ENCODE measurements at places on chromosomes 12 and 14.

GRCh38 chr12:106585105-106585520 lies 2.3 kb downstream of the RFX4 start:
- no peak for DNase-seq

DNA sequence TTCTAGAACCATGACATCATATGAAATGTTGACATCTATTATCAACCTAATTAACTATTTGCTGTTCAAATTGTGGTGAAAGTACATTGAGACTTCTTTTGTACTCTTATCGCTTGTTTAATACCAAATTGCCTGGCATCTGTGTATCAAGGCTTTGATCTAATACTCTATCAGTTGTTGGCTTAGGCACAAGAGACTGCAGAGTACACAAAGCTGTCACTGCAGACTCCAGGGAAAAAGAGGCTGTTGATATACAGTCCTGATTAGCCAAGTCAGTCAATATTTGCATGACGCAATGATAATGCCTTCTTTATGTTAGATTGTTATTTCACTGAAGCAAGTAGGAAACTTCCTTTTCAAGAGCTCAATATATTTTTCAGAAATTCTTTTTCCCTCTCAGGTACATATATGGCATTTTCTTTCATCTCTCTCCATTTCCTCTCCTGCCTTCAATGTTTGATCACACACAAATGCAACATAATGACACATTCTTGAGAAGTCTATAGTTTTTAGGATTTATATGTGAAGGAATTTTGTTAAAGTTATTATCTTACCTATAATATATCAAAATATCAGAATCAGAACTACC lies 32.3 kb upstream of the PTCSC3 start:
- no peak for DNase-seq

DNA sequence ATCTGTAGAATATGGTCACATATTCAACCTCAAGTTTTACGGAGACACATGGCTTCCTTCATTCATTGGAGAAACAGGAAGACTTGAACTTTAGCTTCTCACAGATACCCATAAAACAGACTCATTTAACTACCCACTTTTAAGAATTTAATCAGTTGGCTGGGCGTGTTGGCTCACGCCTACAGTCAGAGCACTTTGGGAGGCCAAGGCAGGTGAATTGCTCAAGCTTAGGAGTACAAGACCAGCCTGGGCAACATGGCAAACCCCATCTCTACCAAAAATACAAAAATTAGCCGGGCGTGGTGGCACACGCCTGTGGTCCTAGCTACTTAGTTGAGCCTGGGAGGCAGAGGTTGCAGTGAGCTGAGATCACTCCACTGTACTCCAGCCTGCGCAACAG lies 64.7 kb upstream of the STAC3 start:
- DNase-seq, result no peak

DNA sequence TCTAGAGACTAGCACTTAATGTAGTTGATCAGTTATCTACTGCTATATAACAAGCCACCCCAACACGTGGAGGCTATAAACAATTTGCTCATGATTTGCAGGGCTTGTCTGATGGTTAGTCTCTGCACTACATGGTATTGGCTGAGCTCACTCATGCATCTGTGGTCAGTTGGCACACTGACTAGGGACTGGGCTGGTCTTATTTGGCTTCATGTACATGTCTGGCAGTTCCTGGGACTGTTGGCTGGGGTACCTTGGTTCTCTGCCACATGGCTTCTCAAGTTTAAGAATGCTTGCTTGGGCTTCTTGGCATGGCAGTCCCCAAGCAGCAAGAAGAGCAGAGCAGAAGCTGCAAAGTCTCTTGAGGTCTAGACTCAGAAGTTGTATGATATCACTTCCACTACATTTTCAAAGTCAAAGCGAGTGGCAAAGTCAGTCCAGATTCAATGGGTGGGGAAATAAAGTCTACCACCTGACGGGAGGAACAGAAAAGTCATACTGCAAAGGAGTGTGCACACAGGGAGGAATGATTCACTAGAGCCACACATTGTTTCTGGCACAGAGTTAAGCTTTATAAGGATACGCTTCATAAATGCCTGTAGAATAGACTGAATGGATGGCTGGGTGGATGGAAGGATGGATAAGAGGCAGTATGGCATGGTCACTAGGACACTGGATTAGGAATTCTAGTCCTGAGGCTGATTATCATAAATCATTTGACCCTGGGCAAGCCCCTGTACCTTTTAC lies 44.8 kb upstream of the PTHLH start:
- DNase-seq, result no peak

GRCh38 chr14:89618811-89619551 lies 201.9 kb upstream of the FOXN3 start:
- DNase-seq, result no peak

GRCh38 chr12:53956251-53956887 lies 1.7 kb downstream of the HOXC12 start:
- DNase-seq, result no peak

DNA sequence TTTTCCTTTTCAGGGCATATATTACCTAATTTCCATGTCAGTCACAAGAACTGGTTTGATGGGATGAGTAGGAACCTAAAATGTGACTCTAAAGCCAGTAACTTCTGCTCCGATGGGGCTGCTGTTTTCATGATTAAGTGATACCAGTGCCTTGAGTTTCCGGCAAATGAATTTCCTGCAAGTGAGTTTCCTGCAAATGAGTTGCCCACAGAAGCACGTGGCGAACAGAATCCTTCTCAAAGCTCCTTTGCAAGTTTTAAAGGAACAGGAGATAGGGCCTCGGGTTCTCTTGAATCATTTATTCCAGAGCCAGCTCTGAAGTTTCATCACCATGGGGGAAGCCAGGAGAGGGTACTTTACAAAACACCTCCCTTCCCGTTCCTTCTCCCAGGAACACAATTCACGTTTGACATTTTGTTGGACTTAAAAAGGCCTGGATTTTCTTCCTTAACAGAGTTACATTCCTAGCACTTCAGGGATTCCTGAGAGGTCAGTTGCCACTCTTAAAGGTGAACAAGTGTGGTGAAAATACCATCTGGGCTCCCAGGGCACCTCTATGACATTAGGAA lies 2.2 kb upstream of the PPTC7 start:
- no peak for DNase-seq

- DNase-seq, result no peak
These were observed 153.9 kb downstream of the CHST11 start for GRCh38 chr12:104610513-104611235.

DNA sequence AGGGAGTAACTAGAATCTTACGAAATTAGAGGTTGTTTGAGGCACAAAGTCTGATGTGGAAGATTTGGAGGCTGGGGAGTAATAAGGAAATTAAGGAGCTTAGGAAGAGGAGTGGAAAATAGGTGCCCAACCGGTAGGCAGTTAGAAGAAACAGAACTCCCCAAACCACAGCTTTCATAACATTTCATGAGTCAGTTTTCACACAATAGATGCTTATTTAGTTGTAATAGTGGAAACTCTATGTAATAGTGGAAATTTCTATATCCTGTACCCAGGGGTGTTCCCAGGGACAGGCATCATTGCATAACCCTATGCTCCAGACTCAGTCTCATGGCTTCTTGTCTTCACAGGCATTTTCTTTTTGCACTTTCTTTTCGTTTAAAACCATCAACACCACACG lies 8.3 kb downstream of the C3AR1 start:
- DNase-seq, result no peak

DNA sequence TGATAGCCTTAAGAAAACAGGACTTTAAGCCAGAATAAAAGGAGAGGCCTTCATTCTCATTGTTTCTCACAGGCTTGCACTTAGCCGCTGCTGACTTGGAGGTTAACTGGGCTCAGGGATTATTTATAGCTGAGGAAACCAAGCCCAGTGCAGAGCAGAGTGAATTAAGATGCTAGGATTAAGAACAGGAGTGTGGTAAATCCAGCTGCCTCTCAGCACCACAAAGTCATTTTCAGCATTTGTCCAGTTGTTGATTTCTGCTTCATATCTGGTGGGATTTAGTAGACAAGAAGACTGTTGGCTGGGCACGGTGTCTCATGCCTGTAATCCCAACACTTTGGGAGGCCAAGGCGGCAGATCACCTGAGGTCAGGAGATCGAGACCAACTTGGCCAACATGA lies 14.3 kb upstream of the KRT73 start:
- DNase-seq, result no peak

GRCh38 chr14:53772936-53773335 lies 183.7 kb downstream of the BMP4 start:
- no peak for DNase-seq

DNA sequence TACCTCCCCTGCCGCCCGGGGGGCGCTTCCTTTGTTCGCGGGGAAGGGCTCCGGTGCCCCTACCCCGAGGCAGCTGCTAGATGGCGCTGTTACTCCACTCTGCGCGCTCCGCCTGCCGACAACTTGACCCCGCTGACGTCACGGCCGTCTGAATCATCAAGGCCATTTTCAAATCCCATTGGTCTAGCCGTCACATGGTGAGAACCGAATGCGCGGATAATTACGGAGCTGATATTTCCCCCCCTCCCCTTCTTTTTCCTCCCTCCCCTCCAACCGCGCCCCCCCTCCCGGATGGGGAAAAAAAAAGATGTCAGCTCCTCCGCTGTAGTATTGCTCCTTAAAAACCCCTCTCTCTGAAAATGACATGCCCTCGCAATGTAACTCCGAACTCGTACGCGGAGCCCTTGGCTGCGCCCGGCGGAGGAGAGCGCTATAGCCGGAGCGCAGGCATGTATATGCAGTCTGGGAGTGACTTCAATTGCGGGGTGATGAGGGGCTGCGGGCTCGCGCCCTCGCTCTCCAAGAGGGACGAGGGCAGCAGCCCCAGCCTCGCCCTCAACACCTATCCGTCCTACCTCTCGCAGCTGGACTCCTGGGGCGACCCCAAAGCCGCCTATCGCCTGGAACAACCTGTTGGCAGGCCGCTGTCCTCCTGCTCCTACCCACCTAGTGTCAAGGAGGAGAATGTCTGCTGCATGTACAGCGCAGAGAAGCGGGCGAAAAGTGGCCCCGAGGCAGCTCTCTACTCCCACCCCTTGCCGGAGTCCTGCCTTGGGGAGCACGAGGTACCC lies at the start of gene HOXC10:
Gene HOXC10, plus strand, starts transcription at position 246 of the 791 bp plus-strand sequence. Its CDS starts 114 bp downstream, at position 360.
- no peak for DNase-seq

GRCh38 chr12:48882315-48882687 lies 16.6 kb upstream of the RND1 start:
- no peak for DNase-seq

DNA sequence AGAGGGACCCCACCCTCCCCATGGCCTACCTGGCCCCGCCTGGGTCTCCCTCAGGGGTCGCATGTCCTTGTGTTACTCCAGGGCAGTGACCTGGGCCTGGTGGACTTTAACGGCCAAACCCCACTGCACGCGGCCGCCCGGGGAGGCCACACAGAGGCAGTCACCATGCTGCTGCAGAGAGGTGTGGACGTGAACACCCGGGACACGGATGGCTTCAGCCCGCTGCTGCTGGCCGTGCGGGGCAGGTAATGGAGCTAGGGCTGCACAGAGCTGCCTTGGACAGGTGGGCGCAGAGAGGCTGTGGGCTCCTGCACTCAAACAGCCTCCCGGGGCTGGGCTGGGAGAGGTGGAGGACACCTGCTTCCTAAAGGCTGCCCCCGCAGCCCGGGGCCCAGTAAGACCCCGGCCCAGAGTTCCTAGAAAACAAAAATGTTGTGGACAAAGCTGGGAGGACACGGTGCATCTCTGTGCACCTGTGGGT lies 21.6 kb downstream of the ASPG start:
- DNase-seq, result no peak

- DNase-seq, result peak; percentile 79
These were observed 138.8 kb upstream of the WSCD2 start for GRCh38 chr12:107990325-107990724.

DNA sequence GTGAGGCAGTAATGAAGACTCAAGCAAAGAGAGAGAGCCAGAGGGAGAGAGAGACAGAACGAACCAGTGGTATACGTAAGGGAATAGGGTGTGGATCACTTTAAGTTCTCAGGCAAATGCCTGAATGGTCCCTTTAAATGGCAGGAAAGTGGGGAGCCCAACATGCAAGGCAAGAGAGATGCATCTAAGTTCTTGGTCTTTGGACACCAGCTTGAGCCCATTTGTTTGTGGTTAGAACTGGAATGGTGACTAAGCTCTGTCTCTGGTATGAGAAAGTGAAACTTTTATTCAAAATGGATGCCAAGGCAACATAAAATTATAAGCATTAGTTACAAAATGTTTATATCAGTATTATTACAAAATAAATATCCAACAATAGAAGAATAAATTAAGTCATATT lies 192.2 kb upstream of the ALG10 start:
- DNase-seq, result no peak

DNA sequence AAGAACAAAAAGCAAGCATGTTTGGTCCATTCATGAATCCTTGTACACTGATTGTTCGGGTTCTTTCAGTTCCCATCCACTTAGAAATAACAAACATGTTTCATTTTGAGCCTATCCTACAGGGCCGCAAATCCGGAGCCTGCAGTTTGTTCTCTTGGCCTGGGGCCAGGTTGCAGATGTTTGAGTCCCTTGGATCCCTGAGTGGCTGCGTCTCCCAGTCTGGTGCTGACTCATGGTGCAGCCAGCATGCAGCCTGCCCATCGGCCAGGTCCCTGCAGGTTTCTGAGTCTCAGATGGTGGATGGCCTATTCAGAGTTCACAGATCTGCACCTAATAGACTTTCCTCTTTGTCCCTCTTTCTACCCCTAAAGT lies 1.9 kb upstream of the DYNC1H1 start:
- DNase-seq, result no peak

Data from vagina (tissue), 2 donors.